Neural crest cell (in vitro differentiated cells): ENCODE measurements at places on chromosomes 6 and 20.

- DNase-seq: no peak
Observed at GRCh38 chr6:36593569-36594028, 563 bp upstream of the SRSF3 start.

- no peak for DNase-seq
Observed at GRCh38 chr20:25073544-25073943, 8.4 kb downstream of the VSX1 start.

DNA sequence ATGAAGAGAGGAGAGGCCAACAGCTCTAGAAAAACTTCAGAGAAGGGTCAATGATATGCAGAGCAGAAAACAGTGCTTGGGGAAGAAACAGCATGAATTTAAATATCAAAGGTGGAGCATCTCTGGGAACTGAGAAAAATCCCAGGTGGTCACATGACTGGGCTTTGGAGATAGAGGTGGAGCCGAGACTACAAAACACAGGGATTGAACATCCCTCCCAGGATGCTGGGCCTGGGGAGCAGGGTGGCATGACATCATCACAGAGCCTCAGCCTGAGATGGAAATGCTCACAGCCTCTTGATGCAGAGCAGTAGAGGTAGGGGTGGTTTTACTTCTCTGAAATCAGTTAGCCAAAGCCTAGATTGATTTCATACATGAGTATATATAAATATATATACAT lies 529.5 kb downstream of the PRKN start:
- no peak for DNase-seq

DNA sequence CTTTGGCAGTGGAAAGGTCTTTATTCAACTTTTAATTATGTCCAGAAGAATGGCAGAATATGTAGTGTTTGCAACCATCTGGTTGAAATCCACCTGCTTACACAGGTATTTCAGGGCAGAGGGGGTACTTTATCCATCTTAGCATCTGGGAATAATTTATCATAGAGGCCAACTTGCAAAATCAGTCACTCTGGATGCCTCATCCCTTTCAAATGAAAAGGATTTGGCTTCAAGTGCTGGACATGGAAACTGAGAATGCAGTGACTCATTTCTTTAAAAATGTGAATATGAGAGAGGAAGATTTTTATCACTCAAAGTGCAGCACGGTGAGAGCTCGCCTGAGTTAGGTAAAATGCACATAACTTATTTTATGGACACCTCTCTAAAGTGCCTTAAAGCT lies 758.3 kb downstream of the KIF16B start:
- DNase-seq: no peak

- DNase-seq: no peak
Observed at GRCh38 chr6:135168766-135169165, 12.3 kb upstream of the MYB start.

GRCh38 chr6:1080453-1081337 lies 231.2 kb upstream of the FOXQ1 start:
- no peak for DNase-seq
